ENCODE measurements at places on chromosomes 3 and 15. TPM values are rescaled to one million over a fixed set of nuclear protein-coding genes. Genes with fewer than 3 reads are reported as not detected.

The ACY1 gene
- 27.0 TPM for total RNA-seq

The SPTSSB gene
- total RNA-seq = not detected

The MST1R gene
- total RNA-seq = 7.5 TPM

The PODXL2 gene
- total RNA-seq = 8.3 TPM

The IQCF5 gene
- total RNA-seq = not detected

The ITGA11 gene
- total RNA-seq = 5.3 TPM

The C3orf22 gene
- total RNA-seq = not detected

The SLC51B gene
- 10.3 TPM for total RNA-seq

The AADACL2 gene
- total RNA-seq = not detected

The CCR9 gene
- not detected for total RNA-seq

The AVEN gene
- 23.2 TPM for total RNA-seq

The CHRNA7 gene
- total RNA-seq = 4.0 TPM

The RETNLB gene
- not detected for total RNA-seq

The DLEC1 gene
- total RNA-seq = 0.06 TPM

The CASR gene
- total RNA-seq = not detected

The WDR82 gene
- 53.8 TPM for total RNA-seq

The C3orf70 gene
- not detected for total RNA-seq

The LRRC2 gene
- total RNA-seq = not detected

The ADAMTSL3 gene
- total RNA-seq = 0.76 TPM

The KLF15 gene
- 0.12 TPM for total RNA-seq

The GOLGA6L4 gene
- total RNA-seq = 0.74 TPM

The FANCD2OS gene
- not detected for total RNA-seq
